ENCODE measurements at places on chromosomes 12 and 14.

DNA sequence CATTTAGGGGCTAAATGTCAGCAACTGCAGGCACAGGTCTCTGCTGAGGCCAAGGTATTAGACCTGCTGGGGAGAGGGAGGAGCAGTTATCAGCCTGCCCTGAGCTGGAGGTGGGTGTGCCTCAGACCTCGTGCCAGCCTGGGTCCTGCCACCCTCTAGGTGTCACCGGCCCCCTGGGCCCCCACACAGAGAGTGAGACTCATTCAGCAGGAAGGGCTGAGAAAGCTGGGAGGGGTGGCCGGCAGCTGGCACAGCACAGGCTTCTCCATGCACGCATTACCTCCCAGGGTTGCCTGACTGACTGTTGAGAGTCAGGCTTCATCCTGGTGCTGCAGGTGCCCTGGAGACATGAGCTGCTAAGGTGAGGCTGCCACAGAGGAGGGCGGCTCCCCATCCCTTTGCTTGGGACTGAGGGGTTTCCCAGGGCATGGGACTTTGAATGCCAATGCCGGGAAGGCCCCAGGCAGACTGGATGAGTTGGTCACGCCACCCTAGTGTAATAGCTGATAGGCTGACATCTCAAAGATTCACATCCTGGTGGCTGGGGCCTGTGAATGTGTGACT, 75.3 kb upstream of the C14orf180 start:
- DNase-seq = no peak

DNA sequence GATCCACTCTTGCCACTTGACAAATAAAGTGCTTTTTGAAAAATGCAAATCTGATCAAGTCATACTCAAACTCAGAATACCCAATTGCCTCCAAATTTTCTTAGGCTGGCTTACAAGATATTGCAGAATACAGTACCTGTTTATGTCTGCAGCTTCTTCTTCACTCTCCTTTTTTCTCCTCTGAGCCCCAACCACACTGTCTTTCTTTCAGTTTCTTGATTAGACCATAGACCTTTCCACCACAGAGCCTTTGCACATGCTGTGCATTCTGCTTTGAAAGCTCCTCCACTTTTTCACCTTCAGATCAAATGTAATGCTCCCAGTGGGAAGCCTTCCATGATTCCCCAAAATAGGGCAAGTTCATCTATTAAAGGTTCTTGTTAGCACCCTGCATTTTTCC, 13.9 kb upstream of the GYS2 start:
- no peak for DNase-seq

DNA sequence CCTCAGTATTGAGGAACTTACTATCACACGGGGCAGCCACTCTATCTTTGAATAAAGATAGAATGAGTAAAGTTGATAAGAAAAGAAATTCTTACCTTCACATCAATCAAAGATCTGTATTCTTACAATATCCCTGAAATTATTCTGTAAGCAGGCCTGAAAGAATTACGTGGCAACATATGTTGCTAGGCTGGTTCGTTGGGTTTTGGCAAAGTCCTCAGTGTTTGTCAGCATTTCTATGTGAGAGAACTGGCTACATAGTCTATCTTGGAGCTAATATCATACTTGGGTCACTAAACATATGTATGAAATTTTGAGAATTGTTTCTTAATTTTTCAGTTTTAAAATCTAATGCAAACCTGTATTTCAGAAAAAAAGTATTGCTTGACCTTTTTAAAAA, 412.2 kb upstream of the GARIN6 start:
- DNase-seq = no peak

DNA sequence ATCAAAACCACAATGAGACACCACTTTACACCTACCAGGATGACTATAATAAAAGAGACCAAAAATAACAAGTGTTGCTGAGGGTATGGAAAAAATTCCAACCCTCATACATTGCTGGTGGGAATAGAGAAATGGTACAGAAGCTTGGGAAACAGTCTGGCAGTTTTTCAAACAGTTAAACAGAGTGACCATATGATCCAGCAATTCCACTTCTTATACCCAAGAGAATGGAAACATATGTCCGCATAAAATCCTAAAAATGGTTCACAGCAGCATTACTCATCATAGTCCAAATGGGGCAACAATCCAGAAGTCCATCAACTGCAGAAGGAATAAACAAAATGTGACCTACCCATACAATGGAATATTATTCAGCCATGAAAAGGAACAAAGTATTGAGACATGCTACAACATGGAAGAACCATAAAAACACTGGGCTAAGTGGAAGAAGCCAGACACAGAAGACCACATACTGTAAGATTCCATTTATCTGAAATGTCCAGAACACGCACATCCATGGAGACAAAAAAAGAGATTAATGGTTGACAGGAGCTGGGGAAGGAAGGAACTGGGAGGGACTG, 44.5 kb downstream of the CHGA start:
- no peak for DNase-seq

GRCh38 chr12:123601602-123602489, at the start of gene DDX55:
Gene DDX55 (plus strand): TSS chr12:123602099. CDS start chr12:123602149, 50 bp downstream.
- DNase-seq = peak; percentile 86

GRCh38 chr12:5904969-5905368, 40.1 kb downstream of the ANO2 start:
- no peak for DNase-seq

DNA sequence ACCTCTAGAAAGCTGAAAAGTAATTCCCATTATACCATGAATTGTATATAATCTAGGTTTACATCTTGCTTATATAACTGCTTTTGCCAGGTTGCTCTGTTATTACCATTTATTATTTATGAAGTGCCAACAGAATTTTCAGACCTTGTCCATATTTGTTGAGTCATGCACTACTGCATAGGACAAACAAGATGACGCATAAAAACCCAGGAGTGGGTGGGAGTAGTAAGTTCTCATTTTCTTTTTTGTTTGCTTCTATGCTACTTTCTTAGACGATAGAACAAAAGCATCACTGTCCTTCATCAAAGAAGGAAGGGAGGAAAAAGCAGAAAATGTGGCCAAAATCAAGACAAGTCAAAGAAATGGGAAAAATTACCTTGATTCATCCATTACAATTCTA, 119.0 kb upstream of the RASSF8 start:
- DNase-seq = no peak

DNA sequence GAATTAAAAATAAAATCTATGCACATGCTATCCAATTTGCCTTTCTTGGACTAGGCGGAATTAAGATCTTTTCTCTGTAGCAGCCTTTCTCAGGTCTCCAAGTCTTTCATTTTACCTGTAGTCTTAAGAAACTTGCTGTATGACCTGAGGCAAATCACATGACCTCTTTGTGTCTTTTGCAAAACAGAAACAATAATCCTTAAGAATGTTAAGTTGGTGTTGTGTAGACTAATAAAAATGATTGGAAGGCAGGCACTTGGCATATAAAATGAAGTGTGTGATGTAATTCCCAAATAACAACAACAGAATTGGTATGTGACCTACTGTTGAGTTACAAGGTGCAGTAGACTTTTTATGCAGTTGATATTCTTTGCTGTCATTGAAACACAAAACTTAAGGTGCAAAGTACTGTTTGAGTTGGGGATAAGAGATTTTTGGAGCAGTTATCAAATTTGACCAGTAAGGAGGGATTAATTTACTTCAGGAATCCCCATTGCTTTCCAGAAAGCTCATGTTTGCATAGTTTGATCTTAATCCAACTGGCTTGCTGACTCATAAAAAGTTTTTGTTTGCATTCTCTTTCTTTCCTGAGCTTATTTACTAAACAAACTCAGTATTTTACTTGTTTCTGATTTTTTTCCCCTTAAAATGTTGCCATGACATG, 51.4 kb downstream of the SUSD6 start:
- no peak for DNase-seq

DNA sequence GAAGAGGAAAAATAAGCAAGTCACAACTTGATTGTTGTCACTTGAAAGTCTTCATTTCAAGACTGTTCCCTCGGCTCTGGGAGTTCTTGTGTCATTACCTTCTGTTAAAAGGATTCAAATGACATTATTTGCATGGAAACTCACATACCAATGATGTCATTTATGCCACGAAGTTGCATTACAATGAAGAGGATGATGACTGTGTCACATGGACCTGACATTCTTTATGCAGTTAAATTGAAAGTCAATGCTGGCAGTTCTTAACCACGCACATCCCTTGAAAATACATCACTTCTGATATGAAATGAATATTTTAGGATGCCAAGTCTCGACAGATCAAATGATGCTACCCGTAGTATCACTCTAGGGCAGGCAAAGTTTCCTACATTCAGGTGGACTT, 1069.5 kb downstream of the VRK1 start:
- DNase-seq = no peak
